ENCODE measurements at places on chromosomes 2 and 18.

DNA sequence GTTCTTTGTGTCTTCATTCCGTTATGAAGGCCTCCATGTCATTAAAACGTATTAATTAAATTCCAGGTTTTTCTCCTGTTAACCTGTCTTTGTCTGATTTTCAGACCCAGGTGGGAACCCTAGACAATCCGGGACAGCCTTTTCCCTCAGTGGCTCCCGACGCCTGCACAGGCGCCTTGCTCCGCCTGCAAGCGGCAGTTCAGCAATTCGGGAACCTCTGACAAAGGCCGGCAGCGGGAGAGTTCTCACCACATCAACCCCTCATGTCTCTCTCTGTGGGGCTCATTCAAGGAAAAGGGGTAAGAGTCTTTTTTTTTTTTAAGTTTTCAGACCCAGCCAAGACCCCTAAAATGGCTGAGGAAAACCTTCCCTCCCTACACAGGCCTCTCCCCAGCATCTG lies 259.8 kb upstream of the SALL3 start:
- DNase-seq, result no peak

DNA sequence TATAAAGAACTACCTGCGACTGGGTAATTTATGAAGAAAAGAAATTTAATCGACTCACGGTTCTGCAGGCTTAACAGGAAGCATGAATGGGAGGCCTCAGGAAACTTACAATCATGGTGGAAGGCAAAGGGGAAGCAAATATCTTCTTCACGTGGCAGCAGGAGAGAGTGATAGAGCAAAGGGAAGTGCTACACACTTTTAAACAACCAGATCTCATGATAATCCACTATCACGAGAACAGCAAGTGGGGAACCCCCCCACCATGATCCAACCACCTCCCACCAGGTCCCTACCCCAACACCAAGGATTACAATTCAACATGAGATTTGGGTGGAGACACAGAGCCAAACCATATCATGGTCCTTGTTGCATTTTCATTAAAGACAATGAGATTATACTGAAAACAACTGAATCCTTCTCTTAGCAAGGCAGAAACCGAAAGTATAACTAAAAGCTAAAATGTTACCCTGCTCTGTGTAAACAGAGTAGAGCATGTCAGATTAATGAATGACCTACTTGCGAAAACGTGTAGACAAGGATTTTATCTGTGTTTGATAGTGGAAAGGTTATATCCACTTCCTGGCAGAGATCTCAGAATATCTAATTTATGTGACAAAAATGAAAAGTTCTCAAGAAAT lies 60.1 kb upstream of the RBBP8 start:
- no peak for DNase-seq

DNA sequence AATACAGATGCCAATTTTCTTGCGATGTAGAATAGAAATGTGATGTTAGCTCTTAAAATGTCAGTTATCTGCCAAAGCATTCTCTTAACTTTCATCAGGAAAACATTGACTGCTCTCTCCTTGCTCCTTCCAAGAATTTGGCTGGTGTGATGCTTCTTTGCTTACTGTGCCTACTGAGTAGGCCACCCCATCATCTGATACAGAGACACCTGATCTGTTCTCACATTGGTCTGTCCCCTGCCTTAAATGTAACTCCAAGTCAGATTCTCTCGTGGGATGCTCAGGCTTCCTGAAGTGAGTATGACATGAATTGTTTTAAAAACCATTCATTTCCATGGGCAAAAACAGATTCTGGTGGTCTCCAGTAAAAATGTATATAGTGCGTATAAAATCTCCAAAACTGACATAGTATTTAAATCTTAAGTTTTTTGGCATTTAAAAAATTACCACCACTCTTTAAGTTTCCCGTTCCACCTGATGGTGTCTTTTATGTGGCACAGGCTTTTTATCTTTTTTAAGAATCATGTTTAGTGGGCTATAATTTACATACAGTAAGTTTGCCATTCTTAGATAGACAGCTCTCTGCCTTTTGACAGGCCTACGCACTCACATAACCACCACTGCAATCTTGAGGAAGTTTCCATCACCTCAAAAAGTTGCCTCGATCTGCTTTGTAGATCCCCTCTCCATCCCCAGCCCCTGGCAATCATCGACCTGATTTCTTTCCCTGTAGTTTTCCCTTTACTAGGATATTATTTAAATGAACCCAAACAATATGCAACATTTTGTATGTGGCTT lies 36.6 kb downstream of the UBE2F start:
- DNase-seq, result no peak

- peak; percentile 65 for DNase-seq
These were observed 424.1 kb upstream of the ZEB2 start for GRCh38 chr2:144943986-144944385.

DNA sequence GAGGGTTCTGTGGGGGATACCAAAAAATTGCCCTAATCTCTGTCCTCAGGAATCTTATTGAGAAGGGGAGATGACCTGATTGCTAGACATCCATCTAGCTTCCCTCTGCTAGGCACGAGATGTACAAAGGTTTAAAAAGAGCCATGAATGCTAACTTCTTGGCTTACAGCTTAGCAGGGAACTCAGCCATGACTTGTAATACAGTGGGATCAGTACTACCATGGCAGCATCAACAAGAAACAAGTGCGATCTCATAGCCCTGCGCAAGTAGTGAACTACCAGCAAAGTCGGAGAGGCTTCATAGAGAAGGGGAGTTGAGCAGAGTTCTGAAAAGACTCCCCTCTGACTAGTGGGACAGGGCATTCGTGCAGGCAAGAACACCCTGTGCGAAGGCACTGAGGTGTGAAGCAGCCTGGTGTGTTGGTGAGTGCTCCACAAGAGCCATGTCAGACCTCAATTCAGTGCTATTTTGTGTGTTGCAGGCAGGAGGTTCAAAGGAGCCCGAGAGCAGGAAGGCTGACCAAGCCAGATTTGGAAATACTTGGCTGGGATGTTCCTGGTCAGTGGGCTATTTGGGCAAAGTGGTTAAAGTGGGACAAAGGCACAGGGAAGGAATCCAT lies 130.0 kb downstream of the FMNL2 start:
- DNase-seq, result no peak

- no peak for DNase-seq
These were observed 17.2 kb downstream of the MFSD6 start for GRCh38 chr2:190425221-190425866.

- no peak for DNase-seq
These were observed 112.7 kb upstream of the TEKT4 start for GRCh38 chr2:94758546-94758945.

DNA sequence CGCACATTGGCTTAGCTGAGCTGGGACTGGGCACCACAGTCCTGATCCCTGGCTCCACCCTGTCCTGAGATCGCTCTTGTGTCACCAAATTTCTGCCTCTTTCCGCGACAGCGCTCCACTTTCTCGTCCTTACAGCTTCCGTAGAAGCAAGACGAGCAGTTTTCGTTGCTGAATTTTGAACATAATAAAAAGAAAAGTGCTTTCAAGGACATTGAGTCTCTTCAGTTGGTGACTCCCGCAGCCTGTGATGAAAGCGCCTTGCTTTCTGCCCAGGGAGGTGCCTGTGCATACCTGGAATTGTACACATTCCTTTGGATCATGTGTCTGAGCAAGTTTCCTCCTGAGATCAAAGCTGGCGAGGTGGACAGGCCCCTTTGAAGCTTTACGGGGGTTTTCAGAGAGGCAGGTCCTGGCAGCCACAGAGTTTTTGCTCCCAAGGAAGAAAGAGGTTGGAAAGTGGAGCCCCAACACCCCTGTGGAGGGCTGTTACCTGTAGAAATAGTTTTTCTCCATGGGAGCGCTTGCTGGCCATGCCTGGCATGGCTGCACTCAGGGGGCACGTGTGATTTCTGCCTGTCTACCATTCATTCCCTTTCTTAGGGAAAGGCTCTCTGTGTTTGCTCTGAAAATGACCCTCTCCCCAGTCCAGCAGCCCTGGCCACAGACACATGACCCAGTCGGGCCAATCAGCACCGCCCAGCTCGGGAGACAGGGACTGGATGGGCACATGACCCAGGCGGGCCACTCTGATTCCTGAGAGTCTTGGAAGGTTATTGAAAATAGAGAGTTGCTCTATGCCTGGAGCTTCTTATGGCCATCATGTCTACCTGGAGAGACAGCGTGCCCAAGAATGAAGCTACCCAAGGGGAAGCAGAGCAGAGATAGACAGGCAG lies 115.6 kb upstream of the OTOS start:
- DNase-seq, result no peak

DNA sequence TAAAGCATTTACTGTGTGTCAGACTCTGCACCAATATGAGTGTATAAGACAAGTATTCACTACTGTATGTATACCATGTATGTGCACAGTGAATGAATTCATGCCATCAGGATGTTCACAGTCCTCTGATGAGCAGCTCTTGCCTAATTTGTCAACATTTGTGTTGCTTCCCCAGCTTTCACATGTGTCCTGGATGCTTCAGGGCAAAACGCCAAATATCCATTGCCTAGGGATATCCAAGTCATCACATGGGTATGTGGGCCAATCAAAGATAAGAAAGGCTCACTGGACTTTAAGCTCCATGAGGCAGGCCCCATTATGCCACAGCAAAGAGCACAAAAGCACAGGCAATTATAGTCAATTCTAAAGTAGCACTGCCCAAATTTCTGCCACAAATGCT lies 134.2 kb upstream of the CHAC2 start:
- peak; percentile 14 for DNase-seq

DNA sequence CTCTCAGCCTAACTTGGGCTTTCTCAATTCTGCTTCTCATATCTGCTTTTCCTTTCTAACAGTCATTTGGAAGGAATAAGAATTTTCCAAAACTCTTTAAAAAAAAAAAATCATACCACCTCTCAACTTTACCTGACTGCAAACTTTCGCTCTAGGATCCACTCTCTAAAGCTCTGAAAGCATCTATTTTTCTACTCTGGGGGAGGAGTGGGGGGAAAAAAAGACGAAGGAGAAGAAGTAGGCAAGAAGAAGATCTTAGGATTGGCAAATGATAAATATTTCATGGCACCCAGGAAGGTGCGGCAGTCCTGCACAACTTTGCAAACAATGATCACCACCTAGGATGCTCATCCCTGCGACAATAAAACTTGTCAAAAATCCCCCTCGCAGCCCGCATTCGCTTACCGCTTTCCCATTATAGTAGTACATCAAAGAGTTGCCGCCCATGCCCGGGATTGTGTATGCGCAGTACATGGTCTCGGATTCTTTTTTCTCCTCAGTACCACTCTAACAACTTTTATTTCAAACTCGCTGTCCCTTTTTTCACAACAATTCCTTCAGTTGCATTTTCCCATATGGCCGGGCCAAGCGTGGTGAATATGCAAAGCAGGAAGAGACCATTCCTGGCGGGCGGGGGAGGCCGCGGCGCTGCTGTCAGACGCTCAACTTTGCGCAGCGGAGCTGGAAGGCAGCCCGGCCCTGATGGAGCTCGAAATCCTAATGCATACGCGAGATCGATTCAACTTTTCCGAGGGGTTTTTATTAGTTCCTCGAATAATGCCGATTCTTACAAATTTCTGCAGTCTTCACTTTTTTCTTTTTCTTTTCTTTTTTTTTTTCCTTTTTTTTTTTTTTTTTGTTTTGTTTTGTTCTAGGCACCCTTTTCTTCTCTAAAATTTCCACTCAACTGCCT lies 266.5 kb downstream of the TCF4 start:
- peak; percentile 96 for DNase-seq

DNA sequence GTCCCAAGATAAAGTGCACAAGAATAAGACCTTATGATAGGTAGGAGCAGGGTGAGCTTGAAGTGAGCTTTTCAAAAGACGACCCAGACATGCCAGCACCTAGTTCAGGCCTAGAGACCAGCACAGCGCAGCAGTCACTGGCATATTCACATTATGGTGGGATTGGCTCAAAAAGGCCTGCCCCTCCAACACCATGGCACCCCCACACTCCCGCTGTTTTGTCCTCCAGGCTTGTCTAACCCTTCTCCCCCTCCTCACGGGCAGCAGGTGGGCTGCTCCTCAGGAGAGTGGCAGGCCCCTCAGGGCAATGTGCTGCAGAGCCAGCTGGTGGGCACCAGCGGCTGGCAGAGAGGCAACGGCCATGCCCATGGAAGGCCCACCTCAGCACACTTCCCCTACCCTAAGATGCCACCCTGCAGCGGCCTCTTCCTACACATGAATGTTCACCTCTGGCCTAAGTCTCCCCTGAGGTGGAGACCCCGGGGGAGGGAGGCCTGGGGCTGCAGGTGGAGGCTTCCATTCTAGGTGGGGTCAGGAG lies 25.6 kb downstream of the EMX1 start:
- no peak for DNase-seq

DNA sequence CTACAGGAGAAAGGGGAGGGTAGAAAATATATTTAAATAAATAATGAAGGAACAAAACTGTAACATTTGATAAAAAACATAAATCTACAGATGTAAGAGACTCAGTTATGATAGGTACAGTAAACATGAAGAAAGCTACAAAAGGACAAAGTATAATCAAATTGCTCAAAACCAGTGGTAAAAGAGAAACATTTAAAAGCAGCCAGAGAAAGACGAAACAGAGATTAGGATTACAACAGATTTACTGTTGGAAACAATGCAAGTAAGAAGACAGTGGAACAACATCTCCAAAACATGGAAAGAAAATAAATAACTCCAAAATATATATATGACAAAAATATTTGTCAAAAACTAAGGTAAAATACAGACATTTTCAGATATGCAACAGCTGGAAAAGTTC lies 307.7 kb upstream of the REV1 start:
- DNase-seq, result no peak

- no peak for DNase-seq
These were observed 5.8 kb upstream of the CNDP1 start for GRCh38 chr18:74528478-74528877.

DNA sequence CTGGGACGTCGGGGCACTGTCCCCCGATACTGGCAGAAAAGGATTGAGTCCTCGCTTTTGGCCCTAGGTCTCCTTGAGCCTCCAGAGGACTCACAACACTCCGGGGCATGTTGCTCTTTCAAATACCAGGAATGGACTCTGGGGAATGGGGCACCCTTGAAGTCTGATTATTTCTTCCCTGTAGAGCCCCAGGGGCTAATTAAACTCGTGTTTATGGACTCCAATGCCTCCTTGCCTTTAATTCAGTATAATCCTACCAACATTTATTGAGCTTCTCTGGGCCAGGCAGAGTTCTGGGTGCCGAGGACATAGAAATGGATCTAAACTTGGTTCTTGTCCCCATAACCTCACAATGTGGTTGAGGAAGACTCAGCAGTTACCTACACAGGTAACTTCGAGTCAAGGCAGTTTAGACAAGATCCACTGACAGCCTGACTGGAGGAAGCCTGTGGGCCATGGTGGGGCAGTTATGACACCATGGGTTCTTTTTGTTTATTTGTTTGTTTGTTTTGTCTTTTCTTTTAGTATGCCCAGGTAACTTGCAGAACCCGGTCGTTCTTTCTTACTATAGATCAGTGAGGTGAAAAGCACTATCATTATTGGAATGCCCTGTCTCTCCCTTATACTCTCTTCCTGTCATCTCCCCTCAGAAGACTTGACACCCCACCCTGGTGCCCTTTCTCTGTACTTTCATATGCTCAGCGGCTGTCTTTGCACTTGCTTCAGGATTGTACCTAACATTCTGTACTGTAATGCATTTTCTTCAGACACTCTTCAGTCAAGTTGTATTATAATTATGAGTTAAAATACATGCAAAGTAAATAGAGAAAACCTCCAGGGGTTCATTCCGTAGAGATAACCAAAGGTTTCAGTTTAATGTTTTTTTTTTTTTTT lies 3.2 kb downstream of the CFLAR start:
- DNase-seq, result peak; percentile 51

GRCh38 chr2:165952741-165953211 lies 800 bp downstream of the TTC21B start:
- no peak for DNase-seq

All from fibroblast of skin of abdomen (primary cell).